ENCODE measurements at places on chromosomes 11 and 22.

GRCh38 chr11:113875234-113876073 is at the start of gene USP28:
Gene USP28 (minus strand): TSS chr11:113875572. CDS start chr11:113875501, 71 bp downstream.
- DNase-seq: peak; percentile 97

- DNase-seq: no peak
Observed at GRCh38 chr11:121743285-121743684, 290.5 kb upstream of the SORL1-AS1 start.

- no peak for DNase-seq
Observed at GRCh38 chr11:84642500-84642899, 984.6 kb downstream of the DLG2 start.

DNA sequence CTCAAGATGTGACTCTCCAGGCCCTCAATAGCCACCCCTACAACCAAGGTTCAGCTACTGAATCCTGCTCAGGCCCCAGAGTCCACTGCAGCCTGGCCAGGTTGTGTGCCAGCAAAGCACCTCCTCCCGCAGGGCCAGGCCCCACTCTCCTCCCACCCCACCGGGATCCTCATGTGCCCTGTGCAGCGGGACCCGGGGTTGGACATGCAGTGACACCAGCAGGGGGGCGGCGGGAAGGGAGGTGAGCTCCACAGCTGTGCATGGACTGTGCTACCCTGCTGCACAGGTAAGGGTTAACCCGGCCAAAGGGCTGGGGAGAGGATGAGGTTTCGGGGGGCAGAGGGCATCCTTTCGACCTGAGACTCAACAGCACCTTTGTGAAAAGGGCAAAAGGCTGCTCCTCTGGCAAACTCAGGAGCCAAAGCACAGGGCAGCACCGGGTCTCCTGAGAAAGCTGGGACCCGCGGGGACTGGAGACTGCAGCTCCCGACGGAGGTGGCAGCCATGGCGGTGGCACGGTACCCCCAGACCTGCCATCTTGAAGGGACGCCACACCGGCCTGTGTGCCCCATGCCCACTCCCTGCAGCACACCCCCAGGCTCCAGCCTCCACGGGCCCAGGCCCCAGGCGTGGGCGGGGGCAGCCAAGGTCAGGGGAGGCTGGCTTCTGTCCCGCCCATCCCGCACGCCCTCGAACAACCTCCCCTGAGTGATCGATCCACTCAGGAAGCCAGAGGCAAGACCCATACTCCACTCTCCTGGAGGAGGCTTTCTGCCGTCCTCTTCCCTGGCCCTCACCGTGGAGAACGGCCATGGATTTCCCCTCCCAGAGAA is 10.6 kb downstream of the PLXNB2 start:
- DNase-seq: no peak

DNA sequence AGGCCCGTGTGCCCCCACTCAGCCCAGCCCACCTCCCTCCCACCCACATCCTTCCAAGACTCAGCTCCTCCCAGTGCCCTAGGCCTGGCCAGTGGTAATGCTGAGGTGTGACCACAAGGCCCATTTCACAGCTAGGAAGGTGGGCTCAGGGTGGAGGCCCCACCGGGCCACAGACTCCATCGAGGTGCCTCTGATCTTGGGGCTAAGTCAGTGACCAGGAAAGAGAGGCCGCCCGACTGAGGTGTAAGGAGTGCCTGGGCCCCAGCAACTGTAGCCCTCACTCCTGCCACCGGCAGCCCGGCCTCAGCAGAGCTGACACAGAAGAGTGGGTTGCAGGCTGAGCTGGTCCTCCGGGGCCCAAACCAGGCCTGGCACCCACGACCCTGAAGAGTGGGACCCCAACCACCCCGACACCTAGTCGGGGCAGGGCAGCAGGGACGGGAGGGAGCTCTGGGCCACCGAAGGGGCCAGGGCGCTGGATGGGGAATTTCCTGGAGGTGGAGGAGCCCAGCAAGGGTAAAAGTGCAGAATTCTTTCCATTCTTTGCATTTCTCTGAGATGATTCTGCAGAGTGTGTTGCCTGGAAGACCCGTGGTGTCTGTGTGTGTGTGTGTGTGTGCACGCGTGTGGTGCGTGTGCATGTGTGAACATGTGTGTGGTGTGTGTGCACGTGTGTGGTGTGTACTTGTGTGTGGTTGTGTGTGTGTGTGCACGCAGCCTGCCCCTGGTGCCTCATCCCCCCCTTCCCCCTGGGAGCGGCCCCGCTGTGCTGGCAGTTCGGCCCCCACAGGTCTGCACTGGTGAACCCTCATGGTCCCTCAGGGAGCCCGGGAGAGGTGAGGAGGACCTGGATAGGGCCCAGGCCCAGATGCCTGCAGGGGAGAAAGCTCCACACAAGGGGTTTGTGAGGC is 8.3 kb upstream of the PIM3 start:
- DNase-seq: no peak

GRCh38 chr11:102279641-102280170 is 37.6 kb upstream of the BIRC3 start:
- DNase-seq: peak; percentile 44

- DNase-seq: peak; percentile 13
Observed at GRCh38 chr11:118927554-118928100, 1.9 kb upstream of the BCL9L start.

- no peak for DNase-seq
Observed at GRCh38 chr11:116558504-116559211, 214.1 kb downstream of the BUD13 start.

- peak; percentile 56 for DNase-seq
Observed at GRCh38 chr22:49103314-49104059, 724.2 kb downstream of the BRD1 start.

DNA sequence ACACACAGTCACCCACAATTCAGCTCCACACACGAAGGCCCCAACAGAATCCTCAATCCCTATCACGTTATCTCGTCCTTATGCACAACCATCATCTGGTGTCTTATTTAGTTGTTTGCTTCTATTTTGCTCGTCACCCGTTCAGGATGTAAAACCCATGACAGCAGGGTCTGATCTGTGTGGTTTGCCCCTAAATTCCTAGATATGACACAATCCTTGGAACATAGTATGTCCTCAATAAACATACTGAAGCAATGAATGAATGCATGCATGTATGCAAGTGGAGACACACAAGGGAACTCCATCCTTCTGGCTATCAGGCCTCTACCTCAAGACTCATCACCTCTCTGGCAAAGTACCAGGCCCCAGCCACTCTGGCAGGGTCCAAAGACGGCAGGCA is 20.2 kb downstream of the STARD10 start:
- DNase-seq: no peak

GRCh38 chr11:80584661-80585060 is 1143.8 kb upstream of the TENM4 start:
- DNase-seq: no peak

GRCh38 chr11:12245091-12245490 is 132.3 kb upstream of the PARVA start:
- DNase-seq: peak; percentile 57

- no peak for DNase-seq
Observed at GRCh38 chr22:35873426-35873825, 155.2 kb downstream of the RBFOX2 start.

DNA sequence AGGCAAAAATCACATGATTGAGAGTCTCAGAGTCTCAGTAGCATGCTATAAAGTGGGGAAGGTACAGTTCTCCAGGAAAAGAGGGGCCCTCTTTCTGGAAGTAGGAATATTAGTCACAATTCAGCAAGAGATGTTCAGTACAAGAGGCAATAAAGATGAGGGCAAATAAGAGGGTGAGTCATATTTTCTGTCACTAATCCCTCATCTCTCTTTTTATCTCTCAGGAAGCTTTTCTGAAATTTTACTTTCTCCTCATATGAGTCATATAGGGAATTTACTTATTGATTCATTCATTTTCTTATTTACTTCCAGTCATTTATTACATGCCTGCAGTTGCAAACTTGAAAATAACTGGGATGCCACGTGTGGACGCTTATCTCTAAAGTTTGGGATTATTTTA is 3.4 kb upstream of the NXPE1 start:
- DNase-seq: no peak

DNA sequence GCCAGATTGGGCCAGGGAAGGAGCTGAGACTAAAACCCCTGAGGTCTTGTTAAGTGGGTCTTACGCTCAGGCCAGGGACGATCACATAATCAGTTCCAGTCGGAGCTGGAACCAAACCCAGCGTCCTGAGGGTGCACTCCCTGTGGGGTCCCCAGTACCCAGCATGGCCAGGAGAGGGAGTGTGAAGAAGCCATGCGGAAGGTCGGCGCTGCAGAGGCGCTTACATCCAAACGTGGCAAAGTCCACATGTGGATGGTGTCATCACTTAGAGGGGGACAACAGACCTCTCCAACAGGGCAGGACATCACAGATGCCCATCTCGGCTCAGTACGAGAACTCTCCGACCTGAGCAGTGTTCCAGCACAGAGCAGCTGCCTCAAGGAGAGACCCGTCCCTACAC is 8.3 kb downstream of the ATP5MGL start:
- no peak for DNase-seq

- DNase-seq: no peak
Observed at GRCh38 chr11:36385121-36385970, 89.3 kb downstream of the PRR5L start.

DNA sequence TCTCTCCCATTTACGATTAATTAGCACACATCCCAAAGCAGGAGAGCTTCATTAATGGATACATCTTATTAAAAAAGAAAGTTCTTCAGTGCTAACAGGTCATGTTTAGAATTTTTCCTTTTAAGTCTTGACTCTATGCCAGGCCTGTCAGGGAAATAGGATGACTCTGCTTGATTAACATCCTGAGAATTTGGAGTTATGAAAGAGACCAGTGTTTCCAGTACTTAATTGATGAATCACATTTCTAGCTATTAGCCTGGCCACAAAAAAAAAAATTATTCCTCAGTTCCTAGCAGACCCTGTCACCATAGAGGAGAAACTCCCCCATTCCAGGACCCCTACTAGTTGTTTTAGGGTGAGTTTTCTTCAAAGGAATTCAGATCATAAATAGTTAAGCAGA is 23.6 kb upstream of the ME3 start:
- DNase-seq: no peak

- no peak for DNase-seq
Observed at GRCh38 chr11:102476812-102477211, 24.2 kb upstream of the TMEM123 start.

GRCh38 chr11:12121517-12121916 is 11.1 kb downstream of the MICAL2 start:
- DNase-seq: no peak

DNA sequence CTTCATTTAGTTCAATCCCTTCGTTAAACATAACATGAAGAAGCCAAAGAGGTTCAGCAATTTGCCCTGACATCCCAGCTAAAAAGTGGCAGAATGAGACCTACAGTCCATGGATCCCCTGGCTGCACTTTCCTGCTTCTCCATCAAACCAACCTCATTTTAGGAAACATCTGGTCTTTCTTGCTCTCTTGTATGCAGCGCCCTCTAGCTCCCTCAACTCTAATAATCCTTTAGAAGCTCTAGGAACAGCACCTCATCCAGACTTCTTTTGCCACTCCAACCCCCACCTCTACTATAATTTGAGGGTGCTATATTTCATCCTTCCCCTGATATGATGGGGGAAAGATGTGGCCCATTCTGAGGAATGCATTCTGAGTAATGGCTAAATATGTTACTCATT is 7.4 kb downstream of the CNTF start:
- no peak for DNase-seq

GRCh38 chr11:36421546-36422155 is 88.4 kb downstream of the TRAF6 start:
- no peak for DNase-seq

DNA sequence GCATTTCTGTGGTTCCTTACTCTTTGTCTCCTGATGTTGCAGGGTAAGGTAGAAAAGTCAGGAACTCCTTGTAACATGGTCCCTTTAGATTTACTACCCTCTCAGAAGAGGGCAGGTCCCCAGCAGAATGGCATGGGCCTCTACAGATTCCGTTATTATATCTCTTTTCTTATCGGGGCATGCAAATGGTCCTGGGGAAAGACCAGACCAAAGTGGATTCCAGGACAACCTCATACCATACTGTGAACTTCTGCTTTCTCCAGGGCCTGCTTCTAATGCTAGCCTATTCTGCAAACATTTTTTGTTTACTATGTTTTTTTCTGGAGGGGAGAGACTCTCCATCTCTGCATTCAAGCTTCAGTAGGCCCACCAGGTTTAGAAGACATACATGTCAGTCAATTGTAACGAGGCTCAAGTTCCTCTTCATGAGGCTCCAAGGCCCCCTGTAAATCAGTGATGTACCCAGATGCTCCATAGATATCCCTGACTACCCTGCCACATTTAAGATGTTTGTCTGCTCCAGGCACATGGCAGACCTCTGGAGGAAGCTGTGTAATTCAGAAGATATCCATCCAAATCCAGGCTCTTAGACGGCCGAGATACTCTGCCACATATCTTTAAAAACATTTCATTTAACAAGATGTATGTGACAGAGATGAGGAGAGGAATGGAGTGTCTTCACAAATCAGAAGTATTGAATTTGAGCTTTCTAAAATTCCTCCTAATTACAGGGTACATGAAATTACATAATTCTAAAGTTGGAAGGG is 8.5 kb upstream of the ME3 start:
- no peak for DNase-seq

GRCh38 chr22:45006964-45007390 is 2.8 kb downstream of the PHF21B start:
- DNase-seq: peak; percentile 54

GRCh38 chr11:122690801-122691548 is 35.5 kb downstream of the UBASH3B start:
- DNase-seq: peak; percentile 74

DNA sequence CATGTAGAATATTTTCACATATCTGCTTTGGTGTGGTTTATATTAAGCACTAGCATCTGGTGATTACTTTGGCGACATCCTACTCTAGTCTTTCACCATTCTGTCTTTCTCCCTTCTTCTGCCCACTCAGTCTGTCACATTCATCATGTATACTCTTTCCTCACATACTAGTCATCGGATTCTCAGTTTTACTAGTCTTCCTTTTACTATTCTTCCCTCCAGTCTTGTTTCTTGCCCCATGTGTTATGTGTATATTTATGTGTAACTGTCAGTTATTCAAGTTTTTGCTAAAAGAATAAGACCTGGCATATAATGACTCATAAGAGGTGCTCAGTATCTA is 4.6 kb upstream of the DIXDC1 start:
- DNase-seq: no peak

- no peak for DNase-seq
Observed at GRCh38 chr11:34658071-34659015, 37.5 kb downstream of the EHF start.

DNA sequence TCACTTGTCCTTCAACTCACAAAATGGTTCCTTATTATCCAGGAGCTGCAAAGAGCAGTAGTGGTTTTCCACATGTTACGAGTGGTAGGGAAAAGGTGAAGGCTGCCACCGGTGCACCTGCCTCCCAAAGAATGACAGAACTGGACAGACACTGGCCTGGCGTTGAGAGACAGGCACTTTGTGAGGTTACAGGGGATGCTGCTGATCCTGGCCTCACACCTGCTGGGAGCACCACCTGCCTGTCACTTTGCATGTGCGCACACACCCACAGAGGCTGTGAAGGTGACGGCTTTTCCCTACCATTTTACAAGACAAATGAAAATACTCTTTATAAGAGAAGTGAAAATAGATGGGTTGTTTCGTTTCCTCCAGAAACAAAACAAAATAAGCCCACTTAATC is 175.3 kb upstream of the B3GAT1 start:
- no peak for DNase-seq
